ENCODE measurements at places on chromosomes 16 and 17.

GRCh38 chr16:30357715-30358576, 2.8 kb upstream of the CD2BP2 start:
- DNase-seq, result no peak

DNA sequence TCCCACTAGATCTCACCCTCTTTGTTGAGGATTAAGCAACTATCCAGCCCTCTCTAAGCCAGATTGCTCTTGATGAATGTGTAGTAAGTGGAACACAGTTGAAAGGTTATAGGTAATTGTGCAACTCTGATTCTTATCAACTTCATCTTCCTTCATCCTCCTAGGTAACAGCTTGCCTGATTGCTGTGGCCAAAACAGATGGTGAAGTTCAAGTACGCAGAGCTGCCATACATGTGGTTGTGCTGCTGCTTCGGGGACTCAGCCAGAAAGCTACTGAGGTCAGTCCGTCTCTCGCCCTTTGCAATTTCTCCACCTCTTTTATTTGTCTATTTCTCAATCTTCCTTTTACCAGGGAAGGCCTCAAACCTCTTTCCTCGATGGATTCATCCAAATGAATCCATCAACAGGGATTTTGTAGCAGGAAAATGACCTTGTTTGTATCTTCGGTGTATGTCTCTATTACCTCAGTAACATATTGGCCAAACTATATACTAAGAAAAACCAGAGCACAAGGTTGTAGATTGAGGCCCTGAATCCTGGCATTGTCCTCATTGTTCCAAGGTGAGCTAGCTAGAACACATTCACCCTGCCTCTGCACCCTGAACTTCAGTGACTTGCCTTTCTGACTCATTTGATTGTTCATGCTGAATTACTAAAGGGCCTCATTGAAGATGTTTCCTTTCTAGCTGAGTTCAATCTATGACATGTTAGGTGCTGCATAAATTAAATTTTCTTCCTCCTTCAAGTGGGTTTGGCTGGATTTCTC, 65.1 kb upstream of the HAS3 start:
- DNase-seq, result no peak

DNA sequence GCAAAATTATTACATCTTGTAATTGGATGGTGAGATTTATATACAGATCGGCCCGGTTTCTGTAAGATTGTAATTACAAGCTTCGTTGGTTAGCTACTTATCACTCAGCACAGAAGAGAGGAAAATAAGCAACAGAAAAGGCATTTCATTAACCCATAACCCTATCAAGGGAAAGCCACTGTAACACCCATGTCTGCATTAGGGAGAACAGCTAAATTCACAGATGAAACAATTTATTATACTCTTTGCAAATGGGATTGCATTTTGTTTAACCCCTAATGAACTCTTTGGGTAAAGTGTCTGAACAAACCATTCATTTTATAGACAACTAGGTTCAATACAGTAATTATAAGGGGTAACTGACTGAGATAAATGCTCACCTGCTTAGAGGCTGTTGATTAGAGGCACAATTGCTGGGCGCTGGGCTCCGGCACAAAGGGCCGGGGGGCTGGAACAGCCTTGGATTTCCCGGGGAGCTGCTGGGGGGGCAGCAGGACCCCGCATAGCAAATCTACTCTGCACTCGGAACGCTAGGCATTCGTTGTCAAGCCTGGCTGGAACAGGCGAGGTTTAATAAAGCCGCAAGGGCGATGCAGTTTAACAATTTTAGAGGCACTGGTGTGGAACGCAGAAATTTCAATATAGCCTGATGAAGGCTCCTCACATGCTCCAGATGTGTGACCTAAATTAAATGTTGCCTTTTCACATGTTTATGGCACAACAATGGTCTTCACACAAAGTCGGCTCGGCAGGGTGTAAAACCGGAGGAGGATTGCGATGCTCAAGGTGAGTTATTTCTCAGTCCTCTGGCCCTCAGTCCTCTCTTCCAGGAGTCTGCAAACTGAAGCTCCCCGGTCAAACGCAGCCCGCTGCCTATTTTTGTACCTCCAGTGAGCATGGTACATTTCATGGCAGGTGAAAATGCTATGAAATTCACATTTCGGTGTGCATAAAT, 134.0 kb upstream of the IRX6 start:
- DNase-seq, result no peak

DNA sequence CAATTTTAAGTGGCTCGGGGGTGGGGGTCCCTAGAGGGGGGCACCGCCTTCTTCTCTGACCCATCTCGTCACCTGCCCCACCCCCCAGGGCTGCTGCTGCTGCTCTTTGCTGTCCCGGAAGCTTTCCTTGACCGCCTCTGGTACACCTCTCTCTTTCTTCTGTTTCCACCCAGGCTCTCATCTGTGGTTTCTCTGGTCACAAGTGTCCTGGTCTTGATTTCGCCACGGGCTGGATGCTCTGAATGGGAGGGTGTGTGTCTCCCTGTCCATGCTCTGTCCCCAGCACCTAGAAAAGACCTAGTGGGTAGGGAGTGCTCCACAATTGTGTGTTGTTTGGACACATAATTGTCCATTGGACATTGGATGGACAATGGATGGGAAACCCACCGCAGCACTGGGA, 134.7 kb upstream of the CIBAR2 start:
- no peak for DNase-seq
